Sigmoid colon (tissue), 7 donors: ENCODE measurements at places on chromosomes 5 and 9. TPM values are rescaled to one million over a fixed set of nuclear protein-coding genes. Genes with fewer than 3 reads are reported as not detected.

- H3K27ac ChIP-seq, result no peak overlapping the region
- no peaks in the 10 kb centered on the region for H3K36me3 ChIP-seq
- H3K4me1 ChIP-seq, result no peaks in the 10 kb centered on the region
- no peaks in the 10 kb centered on the region for H3K27me3 ChIP-seq
- no peak overlapping the region for H3K4me3 ChIP-seq
These were observed 31.6 kb downstream of the ENC1 start for GRCh38 chr5:74608736-74609601.

GRCh38 chr9:134781591-134782302 is 98.9 kb upstream of the FCN2 start:
- no peak overlapping the region for H3K4me3 ChIP-seq
- peaks cover 44% of the 10 kb centered on the region for H3K36me3 ChIP-seq
- no peaks in the 10 kb centered on the region for H3K27me3 ChIP-seq
- no peak for DNase-seq
- H3K27ac ChIP-seq, result no peak overlapping the region
- H3K4me1 ChIP-seq, result peaks cover 27% of the 10 kb centered on the region

DNA sequence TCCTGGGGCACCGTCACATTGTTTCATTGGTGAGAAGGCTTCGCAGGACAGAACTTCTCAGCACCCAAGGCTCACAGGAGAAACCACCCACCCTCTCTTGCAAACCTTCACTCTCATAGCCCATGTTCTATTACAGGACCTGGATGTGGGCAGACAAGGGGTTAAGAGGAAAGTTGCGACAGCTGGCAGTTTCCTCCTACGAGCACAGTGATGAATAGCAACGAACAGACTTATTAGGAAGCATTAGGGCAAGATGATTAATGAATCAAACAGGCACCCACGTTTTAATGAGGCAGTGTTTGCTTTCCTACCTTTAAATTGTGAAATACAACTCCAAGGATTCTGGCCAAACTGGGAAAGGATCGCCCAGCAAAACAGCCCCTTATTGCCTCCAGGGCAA is 339.3 kb downstream of the DRD1 start:
- no peak overlapping the region for H3K4me3 ChIP-seq
- H3K4me1 ChIP-seq, result no peaks in the 10 kb centered on the region
- no peak for DNase-seq
- H3K27me3 ChIP-seq, result no peaks in the 10 kb centered on the region
- H3K27ac ChIP-seq, result no peak overlapping the region

- H3K4me1 ChIP-seq, result no peaks in the 10 kb centered on the region
- no peak overlapping the region for H3K27ac ChIP-seq
- H3K27me3 ChIP-seq, result no peaks in the 10 kb centered on the region
- no peak overlapping the region for H3K4me3 ChIP-seq
- no peaks in the 10 kb centered on the region for H3K36me3 ChIP-seq
These were observed 168.7 kb upstream of the FST start for GRCh38 chr5:53311681-53312080.

Gene HINT2
- total RNA-seq, result 42.8 TPM

Gene PCYOX1L
- total RNA-seq, result 3.8 TPM

Gene GNG10
- total RNA-seq, result 65.9 TPM
